ENCODE measurements at places on chromosomes 12 and 14. TPM values are rescaled to one million over a fixed set of nuclear protein-coding genes. Genes with fewer than 3 reads are reported as not detected.

GRCh38 chr12:53093777-53094393, 3.6 kb upstream of the IGFBP6 start:
- DNase-seq = no peak

DNA sequence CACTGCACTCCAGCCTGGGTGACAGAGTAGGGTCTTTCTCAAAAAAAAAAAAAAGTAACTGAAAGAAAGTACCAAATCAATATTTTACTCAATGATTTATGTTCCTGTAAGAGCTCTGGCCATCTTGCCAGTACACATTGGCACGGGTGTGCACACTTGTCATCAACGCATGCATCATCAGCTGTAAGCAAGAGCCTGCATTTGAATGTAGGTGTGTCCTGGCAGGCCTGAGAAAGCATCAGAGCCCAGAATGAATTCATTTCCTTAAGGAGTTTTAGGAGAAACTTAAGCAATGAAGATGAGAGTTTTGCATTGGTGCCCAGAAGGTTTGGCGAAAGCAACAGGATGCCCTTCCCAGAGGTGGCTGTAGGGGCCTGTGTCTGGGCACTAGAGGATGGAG, 88.5 kb upstream of the FZD10 start:
- DNase-seq = no peak

DNA sequence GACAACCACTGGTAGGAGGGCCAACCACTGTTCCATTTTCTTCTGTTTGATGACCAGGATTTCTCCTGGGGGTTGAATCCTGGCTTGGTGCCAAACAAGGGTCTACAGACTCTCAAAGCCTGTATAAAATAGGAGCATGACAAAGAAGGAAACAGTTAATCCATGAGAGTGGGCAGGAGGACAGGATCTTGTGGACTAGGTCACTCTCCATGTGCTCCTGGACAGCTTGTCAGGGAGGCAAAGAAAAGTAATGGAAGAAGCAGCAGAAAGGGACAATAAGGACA, 243.7 kb downstream of the AKAP6 start:
- no peak for DNase-seq

The SRRM4 gene
- 3.6 TPM for total RNA-seq

DNA sequence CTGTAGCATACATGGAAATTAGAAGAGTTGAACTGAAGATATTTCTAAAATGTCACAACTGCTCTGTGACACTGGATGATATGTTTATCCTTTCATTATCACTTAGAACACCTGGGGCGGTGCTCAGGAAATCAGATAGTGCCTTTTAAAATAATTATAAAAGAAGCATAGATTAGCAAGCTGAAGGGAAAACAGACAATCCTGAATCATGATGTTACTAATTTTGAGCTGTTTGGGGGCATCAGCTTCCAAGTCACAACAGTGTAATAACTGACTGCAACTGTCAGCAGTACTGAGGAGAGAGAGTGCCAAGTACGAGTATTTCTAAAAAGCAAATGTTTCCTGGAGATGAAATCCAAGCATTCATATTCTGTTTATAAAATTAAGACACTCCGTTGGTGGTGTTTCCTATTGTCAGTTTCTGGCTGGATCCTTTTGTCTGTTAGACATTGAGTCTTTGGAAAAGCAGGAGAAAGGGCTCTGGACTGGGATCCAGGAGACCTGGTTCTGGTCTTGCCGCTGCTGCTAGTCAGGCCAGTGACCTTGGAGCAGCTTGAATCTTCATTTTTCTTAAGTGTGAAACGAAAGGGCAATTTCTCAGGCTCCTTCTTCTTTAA, 380.1 kb downstream of the EGLN3 start:
- DNase-seq = no peak

GRCh38 chr12:92890601-92891106, 38.4 kb downstream of the EEA1 start:
- no peak for DNase-seq

- DNase-seq = no peak
Measured at GRCh38 chr14:101507836-101508150, 53.5 kb upstream of the DIO3 start.

The DNAJC22 gene
- 1.8 TPM for total RNA-seq

DNA sequence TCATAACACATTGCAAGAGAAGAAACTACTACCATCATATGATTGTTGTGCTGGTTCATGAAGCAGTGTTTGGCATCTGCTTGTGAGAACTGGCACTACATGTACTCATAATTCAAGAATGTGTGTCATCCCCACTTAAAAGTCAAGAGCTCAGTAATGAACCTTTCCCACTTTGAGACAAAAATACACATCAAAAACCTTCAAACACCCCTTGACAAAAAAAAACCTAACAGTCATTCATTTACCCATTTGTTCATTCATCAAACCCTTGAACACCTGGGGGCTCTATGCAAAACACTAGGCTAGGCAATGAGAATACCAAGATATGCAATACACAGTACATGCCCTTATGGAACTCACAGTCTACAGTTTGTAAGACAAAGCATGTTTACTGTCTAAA, 40.0 kb downstream of the KIF21A start:
- no peak for DNase-seq

DNA sequence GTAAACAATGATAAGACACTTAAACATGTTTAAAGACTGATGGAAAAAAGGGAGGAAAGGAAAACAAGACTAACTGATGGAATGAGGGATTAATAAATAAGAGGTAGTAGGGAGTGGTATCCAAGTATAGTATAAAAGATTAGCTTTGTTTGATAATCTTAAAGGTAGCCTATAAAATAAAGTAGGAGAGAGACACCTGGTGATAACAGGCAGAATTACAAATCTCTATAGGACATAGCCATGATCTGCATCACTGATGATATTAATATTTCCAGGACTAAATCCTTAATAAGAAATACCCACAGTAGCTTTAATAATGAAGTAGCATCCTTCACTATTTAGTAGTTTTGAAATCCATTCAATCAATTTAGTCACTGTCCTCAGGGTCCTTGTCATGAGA, 30.4 kb downstream of the DLGAP5 start:
- DNase-seq = no peak

The TMEM132C gene
- not detected for total RNA-seq

GRCh38 chr12:114710151-114710550, 26.2 kb upstream of the TBX3 start:
- DNase-seq = no peak

GRCh38 chr12:18402872-18403611, 141.7 kb downstream of the PIK3C2G start:
- DNase-seq = no peak

The PIWIL1 gene
- not detected for total RNA-seq

DNA sequence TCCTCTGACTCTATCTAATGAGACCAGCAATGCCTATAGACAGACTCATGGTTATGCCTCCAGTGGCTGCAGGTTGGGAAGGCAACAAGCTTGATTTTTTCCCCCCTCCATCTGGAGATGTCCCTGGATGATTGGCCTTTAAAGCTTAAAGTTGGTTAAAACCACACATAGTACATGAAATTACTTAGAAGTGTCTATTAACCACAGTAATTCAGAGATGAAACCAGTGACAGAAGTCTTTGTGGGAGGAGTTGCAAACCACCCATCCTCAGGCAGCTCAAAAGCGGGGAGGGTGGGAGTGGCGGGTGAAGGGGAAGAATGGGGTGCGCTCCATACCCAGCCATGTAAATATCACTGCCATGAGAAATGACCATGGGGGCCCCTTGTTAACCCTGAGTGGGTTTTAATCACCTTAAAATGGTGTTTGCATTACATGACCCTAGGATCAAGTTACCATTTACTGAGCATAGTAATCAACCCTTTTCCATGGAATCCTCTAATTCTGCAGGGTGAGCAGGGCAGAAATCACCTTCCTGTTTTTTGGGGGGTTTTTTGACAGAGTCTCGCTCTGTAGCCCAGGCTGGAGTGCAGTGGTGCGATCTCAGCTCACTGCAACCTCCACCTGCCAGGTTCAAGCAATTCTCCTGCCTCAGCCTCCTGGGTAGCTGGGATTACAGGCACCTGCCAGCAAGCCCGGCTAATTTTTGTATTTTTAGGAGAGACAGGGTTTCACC, 133.5 kb downstream of the FOXN3 start:
- DNase-seq = no peak

The P2RX7 gene
- 0.82 TPM for total RNA-seq

DNA sequence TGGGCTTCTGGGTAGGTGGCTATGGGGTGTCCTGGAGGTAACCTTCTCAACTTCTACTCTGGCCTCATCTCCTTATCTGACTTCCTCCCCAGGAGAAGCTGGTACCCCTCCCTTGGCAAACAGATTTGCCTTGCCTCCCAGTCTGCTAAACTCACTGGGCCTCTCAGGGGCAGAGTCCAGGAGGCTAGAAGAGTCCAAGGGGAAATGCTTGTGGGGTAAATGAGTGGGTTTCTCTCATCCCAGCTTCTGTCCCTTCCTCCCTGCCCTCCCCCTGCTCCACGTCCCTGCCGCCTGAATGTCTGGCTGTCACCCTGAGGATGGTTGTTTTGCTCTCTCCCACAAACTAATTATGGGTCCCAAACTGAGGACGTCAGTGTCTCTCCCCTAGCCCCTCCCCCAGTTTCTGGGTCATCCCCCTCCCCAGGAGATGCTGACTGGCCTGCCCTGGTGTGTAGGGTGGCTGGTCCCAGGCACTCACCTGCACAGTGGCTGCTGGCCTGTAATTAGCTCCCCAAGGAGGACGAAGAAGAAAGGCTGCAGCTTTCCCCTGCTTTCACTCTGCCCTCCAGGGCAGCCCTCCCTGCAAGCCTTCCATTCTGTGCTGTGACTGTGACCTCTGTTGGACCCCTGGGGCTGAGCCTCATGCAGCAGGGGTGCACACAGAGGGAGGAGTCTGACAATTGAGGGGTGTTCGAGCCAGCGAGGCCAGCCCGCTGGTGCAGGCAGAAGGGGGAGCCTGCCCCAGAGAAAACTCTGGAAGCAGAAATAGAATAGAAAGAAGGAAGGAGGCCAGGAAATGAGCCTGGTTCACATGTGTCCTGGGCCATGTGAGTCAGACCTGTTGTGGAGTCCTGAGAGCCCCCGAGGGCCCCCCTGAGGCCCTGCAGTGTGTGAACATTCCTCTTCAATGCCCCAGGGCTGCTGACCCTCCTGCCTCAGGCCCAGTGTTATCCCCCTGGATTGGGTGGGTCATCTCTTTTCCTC, at the start of gene LRP1-AS:
LRP1-AS (minus strand) TSS at position 659 of the 984 bp plus-strand sequence.
- no peak for DNase-seq

- no peak for DNase-seq
Measured at GRCh38 chr12:100593490-100593889, 20.0 kb downstream of the GAS2L3 start.

The KLHDC1 gene
- 1.6 TPM for total RNA-seq

Data from endothelial cell (in vitro differentiated cells).